ENCODE measurements at places on chromosomes 2 and 18.

GRCh38 chr18:3119401-3120341 is 100.1 kb downstream of the MYOM1 start:
- no peak for DNase-seq

- no peak for DNase-seq
These were observed 66.4 kb downstream of the MAPK4 start for GRCh38 chr18:50626317-50626716.

GRCh38 chr2:127479219-127479825 is 47.0 kb downstream of the IWS1 start:
- peak; percentile 37 for DNase-seq

DNA sequence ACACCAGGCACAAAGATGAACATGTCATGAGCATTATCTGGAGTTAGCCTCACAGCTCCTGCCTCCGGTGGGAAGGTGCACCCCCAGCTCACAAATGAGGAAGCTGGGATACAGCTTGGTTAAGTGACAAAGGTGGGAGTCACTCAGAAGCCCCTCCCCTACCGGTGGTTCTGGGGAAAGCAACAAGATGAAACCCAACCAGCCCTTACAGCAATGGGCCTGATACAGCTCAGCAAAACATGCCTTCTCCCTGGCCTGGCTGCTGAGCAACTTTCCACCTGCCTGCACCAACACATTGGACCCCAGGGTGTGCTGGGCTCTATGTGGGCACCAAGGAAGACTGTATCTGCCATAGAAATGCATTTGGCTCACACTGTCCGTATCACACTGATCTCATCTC is 113.2 kb downstream of the GYPC start:
- no peak for DNase-seq

DNA sequence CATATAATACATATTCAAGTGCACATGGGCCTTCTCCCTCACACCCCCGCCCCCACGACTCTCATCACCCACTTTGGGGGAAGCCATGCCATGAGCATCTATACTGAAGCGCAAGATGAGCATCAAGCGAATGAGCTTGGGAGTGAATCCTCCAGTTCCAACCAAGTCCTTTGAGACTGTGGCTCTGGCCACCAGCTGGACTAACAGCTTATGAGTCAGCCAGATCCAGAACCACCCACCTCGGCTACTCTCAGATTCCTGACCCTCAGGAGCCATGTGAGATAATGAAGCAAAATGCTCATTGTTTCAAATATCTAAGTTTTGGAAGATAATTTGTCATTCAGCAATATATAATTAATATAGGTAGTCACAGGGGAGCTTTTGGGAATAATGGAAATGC is 22.2 kb upstream of the IL1RL1 start:
- no peak for DNase-seq

DNA sequence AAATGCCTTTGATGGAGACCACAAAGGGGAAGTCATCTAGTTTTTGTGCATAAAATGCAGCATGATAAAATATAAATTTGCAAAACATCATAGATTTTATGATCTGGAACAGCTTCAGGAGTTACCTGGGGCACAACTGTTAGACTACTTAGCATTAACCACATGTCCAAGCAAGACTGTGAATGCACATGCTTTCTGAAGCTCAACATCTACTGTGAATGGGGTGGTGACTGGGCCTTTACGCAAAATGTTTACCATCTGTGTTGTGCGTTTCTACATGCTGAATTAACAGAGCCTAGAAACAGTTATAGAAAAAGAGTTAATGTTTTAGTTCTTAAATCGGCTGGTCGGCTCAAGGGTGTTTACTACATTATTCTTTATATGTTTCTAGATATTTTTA is 45.5 kb downstream of the KCTD1 start:
- DNase-seq: no peak

GRCh38 chr2:110662560-110662959 is 15.3 kb downstream of the BUB1 start:
- no peak for DNase-seq

GRCh38 chr2:132519566-132519965 is 103.0 kb downstream of the GPR39 start:
- DNase-seq: no peak

- no peak for DNase-seq
These were observed 42.7 kb upstream of the ITM2C start for GRCh38 chr2:230821991-230822520.

GRCh38 chr2:218086478-218086877 is 17.4 kb downstream of the RUFY4 start:
- DNase-seq: no peak

DNA sequence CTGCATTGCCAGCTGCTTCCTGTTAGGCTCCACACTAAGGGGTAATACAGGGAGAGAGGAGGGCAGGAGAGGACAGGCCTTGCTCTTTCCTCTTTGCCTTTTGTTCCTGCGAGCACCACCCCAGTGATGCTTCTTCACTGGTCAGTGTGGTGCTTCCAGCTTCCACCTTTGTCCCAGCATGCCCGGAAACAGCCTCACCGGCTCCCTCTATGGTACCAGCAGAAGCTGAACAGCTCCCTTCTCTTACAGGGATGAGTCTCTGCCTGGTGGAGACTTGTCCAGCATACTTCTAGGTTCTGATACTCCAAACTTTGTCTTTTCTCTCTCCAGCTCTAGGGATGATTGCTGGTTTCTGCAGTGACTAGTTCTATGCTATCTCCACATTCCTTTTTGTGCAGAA is 413.3 kb downstream of the TSN start:
- DNase-seq: no peak

GRCh38 chr2:229701716-229702115 is 12.6 kb downstream of the DNER start:
- DNase-seq: no peak

- DNase-seq: peak; percentile 18
These were observed at the start of gene SCN3A for GRCh38 chr2:165203689-165204559. Gene SCN3A (minus strand): TSS chr2:165204050. CDS start chr2:165176394, 27,656 bp downstream.

DNA sequence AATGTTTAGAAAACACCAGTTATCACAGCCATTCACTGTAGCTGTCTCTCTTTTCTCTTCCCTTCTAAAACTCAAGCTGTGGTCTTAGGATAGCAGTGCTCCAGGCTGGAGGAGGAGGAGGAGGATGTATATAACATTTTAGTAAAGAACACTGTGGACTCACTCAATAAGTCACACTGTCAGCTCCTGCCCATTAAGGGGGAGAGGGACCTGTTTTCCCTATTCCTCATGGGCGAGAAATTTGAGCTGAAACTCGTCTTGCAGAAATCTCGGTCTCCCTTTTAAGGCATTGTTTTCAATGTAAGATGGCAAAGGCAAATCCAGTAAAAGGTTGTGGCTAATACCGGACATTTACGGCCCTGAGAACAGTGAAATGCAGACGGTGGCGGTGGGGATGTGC is 114.8 kb upstream of the ZNF236 start:
- DNase-seq: no peak

GRCh38 chr2:169131587-169132512 is 62.5 kb downstream of the DHRS9 start:
- DNase-seq: no peak

DNA sequence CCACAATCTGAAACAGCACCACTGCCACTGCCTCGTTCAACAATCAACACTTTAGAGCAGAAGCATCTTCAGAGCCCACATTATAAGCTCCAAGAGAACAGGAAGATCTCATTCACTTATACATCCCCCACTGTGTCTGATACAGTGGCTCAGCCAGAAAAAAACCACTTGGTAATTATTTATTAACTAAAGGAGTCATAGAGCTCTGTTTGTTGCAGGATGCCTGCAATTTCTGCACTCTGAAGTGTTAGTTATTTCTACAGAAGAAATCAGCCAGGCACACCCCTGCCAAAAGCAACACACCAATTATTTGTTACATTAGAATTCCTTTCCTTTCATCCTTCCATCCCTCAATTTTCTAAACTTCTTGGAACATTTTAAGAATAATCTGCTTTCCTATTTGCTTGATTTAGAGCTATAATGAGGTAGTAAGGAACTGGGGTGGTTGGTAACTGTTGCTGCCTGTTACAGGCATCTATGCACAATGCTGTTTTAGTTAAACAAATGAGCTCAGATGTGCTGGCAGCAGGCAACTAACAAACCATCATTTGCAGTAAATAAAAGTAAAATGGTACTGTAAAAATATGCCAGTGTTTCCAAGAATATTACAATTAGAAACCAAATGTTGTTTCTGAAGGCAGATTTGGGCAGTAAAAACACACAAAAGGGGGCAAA is 59.9 kb downstream of the DYM start:
- DNase-seq: no peak

- no peak for DNase-seq
These were observed 46.1 kb downstream of the TMEM185B start for GRCh38 chr2:120177001-120177621.

DNA sequence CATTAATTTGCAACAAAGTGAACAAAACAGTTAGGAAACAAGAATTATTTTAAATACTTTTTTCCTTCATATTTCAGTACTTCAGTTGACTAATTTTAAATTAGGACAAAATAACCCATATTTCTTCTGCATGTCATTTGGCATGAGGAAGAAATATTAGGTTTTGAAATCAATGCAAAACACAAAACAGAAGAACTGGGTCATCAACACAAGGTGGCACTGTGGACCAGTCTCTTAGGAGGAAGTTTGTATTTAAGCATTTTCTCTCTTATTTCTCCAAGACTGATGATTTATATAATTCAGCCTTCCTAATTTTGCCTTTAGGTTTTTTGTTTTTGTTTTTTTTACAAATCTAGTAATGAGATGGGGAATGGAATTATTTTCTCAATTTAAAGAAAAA is 352.8 kb upstream of the KCNH7 start:
- DNase-seq: peak; percentile 39

GRCh38 chr2:119638685-119639554 is 40.1 kb upstream of the TMEM177 start:
- DNase-seq: peak; percentile 29

DNA sequence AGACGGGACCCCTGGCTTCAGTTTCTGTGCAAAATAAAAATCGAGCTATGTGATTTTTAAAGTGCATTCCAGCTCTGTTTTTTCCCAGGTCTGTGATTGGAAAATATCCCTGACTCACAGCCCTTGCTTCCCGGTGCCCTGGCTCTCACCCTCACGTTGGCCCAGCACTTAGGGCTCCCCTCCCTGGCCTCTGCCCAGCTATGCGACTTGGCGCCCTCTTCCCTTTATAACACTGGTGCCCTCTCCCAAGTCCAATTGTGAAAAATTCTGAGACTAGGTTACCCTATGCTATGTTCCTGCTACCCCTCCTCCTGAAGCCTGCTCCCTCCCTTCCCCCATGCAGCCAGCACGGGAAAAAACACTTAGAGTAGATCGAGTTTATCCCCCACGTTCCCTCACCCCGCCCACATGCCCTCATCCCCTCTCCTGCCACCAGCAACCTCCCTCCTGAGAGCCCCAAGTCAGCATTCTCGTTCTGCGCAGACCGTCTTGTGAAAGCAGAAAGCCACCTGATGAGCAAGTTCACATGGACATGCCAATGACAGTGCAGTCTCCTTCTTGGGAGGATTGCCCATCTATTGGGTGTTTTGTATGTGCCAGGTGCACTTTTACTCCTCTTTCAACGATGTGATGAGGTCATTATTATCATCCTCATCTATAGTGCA is 228.8 kb downstream of the VAPA start:
- no peak for DNase-seq

GRCh38 chr2:1601471-1602277 is 142.6 kb downstream of the PXDN start:
- no peak for DNase-seq

- DNase-seq: no peak
These were observed 41.9 kb downstream of the SCN9A start for GRCh38 chr2:166333801-166334200.

- no peak for DNase-seq
These were observed 90.3 kb upstream of the RANBP2 start for GRCh38 chr2:108628936-108629335.

DNA sequence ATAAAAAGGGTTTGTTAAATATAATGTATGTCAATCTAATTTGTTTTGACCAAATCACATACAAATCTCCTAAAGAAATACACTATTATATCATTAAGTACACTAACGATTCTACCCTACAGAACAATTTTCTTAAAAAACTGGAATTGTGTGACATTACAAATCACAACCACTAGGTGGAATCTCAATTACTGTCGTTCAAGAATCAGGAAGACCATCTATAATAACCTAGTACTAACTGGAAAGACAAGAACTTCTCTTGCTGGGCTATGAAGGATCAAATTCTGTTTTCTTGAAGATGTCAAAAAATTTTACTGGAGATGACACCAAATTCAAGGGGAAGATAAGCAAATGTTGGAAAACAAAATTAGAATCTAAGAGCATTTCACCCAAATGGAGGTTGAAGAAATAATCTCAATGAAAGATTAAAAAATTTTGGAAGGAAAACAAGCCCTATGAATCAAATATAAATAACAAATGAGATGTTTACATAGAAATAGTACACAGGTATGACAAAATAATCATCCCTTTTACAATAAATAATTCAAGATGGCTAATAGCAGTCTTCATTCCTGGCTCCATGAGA is 110.9 kb downstream of the STK39 start:
- no peak for DNase-seq

DNA sequence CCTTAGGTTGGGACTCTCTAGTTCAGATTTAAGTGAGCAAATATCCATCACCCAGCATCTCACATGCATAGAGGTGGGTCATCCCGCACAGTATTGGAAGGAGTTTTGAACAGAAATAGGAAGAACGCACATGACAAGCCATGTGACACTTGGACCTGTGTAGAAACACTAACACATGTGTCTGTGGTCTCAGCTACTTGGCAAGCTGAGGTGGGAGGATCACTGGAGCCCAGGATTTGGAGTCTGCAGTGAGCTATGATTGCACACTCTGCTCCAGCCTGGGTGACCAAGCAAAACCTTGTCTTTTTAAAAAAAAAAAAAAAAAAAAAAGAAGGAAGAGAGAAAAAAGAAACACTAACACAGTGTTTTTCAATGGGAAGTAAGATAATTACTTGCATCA is 5.4 kb upstream of the MTCL1 start:
- DNase-seq: no peak

DNA sequence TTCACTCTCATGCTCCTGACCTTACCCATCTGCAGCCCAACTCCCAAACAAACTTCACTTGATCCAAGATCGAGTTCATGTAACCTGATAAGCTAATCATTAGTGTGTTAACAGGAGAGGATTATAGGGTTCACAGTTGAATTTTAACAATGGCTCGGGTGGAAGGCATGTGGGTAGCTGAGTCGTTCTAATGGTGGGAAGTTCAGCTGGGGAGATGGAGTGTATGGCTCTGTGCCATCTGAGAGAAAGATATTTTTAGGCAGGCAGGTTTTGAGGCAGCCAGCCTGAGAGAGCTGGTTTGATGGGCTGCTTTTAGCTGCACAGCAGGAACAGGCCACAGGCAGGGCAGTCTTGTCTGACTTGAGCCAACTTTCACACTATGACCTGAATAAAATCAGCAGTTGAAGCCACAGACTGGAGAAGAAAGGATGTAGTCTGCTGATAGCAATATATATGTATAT is 17.7 kb upstream of the NFE2L2 start:
- no peak for DNase-seq

- peak; percentile 70 for DNase-seq
These were observed 36.8 kb downstream of the ACVR1 start for GRCh38 chr2:157839162-157839801.

- no peak for DNase-seq
These were observed 210.1 kb downstream of the ZNF521 start for GRCh38 chr18:25141886-25142285.

Measured in smooth muscle cell of the brain vasculature (primary cell).